ENCODE measurements at places on chromosomes 2 and 18. TPM values are rescaled to one million over a fixed set of nuclear protein-coding genes. Genes with fewer than 3 reads are reported as not detected.

The SULT1C2 gene
- total RNA-seq: not detected

The IMPA2 gene
- total RNA-seq: 11.7 TPM

- DNase-seq: peak; percentile 68
These were observed 17.2 kb downstream of the PCBP1 start for GRCh38 chr2:70104231-70105111.

DNA sequence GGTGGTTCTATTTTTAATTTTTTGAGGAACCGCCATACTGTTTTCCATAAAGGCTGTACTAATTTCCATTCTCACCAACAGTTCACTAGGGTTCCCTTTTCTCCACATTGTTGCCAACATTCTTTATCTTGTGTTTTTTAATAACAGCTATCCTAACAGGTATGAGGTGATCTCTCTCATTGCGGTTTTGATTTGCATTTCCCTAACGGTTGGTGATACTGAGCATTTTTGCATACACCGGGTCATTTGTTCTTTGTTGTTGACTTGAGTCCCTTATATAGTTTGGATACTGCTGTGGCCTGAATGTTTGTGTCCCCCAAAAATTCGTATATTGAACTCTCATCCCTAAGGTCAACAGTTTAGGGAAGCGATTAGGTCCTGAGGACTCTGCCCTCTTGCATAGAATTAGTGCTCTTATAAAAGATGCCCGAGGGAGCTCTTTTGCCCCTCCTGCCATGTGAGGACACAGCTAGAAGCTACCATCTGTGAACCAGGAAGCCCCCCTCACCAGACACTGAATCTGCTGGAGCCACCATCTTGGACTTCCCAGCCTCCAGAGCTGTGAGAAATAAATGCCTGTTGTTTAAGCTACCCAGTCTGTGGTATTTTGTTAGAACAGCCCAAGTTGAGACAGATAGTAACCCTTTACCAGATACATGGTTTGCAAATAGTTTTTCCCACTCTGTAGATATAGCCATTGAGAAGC, 4.7 kb downstream of the IMP4 start:
- DNase-seq: no peak

GRCh38 chr2:131417886-131418285, 53.9 kb upstream of the RAB6D start:
- no peak for DNase-seq

DNA sequence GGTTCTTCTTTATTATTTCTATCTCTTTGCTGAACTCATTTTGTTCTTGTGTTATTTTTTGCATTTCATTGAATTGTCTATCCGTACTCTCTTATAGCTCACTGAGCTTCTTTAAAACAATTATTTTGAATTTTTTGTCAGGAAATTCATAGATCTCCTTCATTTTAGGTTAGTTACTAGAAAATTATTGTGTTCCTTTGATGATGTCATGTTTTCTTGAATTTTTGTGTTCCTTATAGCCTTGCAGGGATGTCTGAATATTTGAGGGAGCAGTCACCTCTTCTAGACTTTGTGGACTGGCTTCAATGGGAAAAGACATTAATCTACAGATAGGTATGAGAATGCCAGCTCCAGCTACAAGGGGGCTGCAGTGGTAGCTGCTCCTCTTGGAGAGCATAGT, 20.7 kb upstream of the OSBPL6 start:
- no peak for DNase-seq

DNA sequence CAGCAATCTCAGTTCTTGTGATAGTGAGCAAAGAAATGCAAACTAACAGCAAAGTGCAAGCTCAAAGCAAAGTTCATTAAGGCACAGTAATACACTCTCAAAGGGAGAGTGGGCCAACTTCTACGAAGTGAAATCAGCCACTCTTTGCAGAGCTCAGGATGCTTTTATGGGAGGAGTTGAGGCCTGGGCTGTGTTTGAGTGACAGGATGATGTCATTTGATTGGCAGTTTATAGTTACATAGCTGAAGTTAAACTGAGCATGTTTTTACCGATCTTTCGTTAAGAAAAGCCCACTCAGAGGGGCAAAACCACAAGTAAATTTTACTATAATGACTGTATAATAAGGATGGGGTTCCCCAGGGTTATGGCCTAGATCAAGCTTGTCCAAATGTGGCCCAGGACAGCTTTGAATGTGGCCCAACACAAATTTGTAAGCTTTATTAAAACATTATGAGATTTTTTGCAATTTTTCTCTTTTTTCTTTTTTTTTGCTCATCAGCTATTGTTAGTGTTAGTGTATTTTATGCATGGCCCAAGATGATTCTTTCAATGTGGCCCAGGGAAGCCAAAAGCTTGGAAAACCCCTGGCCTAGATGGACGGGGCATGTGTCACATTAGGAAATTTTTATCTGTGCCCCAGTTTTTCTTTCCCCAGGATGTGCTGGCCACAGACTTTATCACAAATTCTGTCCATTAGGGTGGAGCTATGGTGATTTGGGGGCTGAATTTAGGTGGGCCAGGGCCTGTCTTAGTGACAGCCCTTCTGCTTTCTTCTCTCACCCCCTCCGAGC, 8.3 kb upstream of the DNAH7 start:
- DNase-seq: no peak

DNA sequence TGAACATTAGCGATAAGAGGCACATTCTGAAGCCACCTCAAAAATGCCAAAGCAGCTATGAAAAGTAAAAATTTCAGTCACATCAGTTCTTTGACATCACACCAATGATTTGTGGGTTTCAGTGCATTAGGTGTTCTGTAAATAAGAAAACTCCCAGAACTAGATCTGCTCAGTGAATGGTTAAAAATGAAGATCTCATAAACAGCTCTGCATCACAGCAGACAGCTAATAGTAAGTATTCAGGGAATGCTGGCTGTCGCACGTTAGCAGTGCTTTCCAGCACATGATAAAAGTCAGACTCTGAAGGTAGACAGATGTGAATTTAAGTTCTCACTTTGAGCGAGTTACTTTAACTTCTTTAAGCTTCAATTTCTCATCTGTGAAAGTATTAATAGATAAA, 154.9 kb downstream of the SATB2 start:
- no peak for DNase-seq

GRCh38 chr2:223050900-223051504, 988 bp upstream of the KCNE4 start:
- no peak for DNase-seq

DNA sequence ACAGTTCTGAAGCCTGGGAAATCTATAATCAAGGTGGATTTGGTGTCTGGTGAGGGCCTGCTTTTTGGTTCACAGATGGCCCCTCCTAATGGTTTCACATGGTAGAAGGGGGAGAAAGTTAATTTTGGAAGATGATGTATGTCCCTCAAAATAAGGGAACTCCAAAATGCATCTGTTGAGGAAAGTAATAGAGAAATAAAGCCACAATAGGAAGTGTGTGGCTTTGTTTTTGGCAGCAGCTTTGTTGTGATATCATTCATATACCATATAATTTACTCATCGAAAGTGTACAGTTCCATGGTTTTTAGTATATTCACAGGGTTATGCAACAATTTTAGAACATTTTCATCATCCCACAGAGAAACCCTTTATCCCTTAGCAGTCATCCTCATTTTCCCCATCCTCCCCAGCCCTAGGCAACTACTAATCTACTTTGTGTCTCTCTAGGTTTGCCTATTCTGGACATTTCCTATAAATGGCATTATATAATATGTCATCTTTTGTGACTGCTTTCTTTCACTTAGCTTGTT, 274.0 kb upstream of the FAM98A start:
- DNase-seq: no peak

DNA sequence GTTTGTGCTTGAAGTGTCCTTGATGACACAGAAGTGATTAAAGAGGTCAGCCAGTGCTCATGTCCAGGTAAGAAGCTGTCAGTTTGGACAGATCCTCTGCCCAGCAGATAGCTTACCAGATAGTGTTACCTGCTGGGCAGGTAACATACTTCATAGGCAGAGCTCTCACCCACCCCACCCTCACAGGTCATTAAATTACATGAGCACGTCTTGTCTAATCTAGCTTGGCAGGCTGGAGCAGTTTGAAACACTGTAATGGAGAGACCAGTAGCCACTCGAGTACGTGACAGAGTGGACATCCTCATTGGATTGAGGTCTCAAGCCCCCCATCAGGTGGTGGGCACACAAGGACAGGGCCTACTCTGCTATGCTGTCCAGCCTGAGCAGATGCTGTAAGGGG, 27.1 kb downstream of the TTC32 start:
- no peak for DNase-seq

DNA sequence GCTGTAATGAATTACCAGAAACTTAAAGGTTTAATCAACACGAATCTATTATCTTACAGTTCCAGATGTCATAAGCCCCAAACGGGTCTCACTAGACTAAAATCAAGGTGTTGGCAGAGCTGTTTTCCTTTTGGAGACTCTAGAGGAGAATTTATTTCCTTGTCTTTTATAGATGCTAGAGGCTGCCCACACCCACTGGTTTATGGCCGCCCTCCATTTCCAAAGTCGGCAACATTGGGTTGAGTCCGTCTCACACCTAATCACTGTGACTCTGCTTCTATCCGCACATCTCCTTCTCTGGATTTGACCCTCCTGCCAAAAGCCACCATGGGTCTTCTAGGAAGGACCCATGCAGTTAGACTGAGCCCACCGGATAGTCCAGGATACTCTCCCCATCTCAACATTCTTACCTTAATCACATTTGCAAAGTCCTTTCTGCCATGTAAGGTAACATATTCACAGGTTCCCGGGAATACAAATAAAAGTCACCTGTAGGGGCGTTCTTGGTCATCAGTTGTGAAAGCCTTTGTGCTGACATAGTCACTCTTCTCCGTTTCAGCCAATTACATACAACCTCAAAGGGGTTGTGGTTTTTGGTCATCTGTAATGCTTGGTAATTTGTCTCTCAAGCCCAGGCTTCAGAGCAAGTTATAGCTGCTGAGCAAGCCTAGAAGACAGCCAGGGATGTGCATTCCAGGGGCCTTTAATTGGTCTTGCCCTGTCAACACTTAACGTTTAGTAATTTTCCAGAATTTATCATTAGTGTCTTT, 179.4 kb downstream of the ANTXR1 start:
- no peak for DNase-seq

The FAM124B gene
- not detected for total RNA-seq

- DNase-seq: no peak
These were observed 29.1 kb upstream of the CPS1 start for GRCh38 chr2:210527286-210527685.

GRCh38 chr18:37666451-37666850, 100.9 kb upstream of the CELF4 start:
- DNase-seq: no peak

DNA sequence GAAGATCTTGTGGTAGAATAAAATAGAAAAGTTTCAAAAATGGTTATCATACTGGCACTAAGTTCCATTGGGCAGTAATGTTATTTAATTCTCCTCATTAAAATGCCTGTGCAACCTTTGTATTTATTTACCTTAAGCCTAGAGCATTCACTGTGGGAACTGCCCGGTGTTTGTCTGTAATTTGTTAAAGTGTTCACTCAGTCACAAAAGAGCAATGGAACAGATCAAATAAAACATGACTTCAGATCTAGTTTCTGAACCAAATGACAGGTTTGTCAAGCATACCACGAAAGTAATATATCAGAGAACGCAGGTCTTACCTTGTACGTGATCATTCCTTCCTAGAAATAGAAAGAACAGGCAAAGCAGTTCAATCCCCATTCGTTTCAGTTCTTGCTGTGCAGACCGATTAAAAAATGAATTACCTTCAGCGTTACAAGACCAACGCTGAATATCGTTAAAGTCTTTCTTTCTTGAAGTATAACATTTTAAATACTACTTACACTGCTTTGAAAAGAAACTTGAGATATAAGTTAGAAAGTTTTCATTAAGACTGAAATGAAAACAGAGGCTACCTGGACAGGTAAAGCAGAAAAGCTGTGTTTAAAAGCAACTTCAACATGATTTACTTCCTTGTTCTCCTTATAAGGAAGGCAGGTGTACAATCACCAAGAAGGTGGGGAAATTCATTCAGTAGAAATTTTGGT, at the start of gene ITGB6:
TSS of gene ITGB6 (minus strand) at position 590 of the 707 bp plus-strand sequence. CDS start at position 381, 209 bp downstream.
- no peak for DNase-seq

- no peak for DNase-seq
These were observed 7.1 kb upstream of the GALNT3 start for GRCh38 chr2:165801176-165801575.

GRCh38 chr2:187383043-187383800, 64.8 kb downstream of the CALCRL start:
- DNase-seq: no peak

Data from B cell (primary cell).